ENCODE measurements at places on chromosomes 5 and 9.

- DNase-seq: no peak
These were observed 154.9 kb downstream of the C9orf50 start for GRCh38 chr9:129465834-129466535.

- no peak for DNase-seq
These were observed 29.8 kb downstream of the HMGCR start for GRCh38 chr5:75366787-75367186.

DNA sequence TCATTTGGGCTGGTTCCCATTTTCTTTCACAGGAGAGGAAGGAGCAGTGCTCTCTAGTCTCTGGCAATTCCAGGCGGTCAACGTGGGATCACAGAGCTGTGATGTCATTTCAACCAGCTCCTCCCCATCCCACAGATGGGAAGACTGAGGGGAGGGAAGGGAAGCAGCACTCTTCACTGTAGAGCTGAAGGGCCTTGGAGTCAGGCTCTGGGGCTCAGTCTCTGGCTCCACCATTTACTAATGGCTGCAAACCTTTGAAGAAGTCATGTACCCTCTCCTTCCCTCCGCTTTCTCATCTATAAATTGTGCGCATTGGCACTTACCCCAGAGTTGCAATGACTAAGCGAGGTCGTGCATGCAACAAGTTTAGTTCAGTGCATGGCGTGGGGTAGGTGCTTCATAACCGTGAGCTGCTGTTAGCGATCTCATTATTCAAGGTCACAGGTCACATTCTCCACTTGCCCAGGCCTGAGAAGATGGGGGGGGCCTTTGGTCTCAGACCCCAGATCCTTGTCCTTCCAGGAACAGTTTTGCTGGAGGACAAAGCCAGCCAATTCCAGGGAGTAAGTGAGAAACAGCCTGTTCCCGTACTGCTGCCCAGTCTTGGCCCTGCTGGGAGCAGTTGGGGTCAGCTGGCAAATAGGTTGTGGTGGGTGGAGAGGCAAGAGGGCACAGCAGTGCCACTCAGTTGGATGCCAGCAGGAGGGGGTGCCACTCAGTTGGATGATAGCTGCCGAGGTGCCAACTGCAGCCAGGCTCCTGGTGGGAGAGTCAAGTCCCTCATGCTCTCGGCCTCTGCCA, 136.7 kb downstream of the RGS3 start:
- peak; percentile 72 for DNase-seq

DNA sequence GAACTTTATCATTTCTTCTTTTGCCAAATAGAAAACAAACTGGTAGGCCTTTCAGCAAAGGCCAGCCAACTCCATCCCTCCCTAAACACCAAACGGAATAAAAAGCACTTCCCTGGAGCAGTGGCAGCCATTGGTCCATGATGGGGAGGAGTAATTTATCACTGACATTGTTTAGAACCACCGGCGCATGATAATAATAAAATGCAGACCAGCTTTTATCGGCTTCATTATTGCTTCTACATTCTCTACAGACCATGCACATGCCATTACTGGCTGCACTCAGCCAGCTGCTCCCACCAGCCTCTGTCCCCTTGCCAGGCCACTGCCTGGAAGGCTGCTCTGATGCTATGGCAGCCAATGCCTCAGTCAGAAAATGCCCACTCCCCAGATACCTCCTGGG, 45.9 kb downstream of the ABCA1 start:
- no peak for DNase-seq

- DNase-seq: peak; percentile 24
These were observed 139.1 kb upstream of the ERCC6L2 start for GRCh38 chr9:95736370-95736769.

DNA sequence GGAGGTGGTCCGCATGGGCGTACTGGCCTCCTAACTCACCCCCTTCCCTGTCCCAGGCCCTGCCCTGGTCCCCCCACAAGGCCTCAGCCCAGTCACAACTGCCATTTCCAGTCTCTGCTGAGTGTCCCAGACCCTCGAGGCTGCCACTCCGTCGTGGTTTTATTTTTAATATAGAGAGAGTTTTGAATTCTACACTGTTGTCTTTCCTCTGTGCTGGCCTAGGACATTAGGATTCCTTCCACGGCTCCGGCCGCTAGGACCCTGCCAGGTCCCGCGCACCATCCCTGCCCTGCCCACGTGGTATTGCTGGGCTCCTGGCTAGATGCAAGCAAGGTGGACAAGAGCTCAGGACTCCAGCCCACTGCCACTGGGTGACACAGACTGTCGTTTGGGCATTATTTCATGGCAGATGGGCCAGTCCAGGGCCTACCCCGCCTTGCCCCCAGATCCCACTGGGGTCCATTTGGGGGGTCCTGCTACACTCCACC, 53.3 kb downstream of the SAR1B start:
- DNase-seq: no peak

- no peak for DNase-seq
These were observed 146.9 kb upstream of the FBN2 start for GRCh38 chr5:128684961-128685360.

GRCh38 chr5:68708156-68708841, 385.5 kb upstream of the SLC30A5 start:
- no peak for DNase-seq

- DNase-seq: no peak
These were observed 1.3 kb downstream of the SLC6A3 start for GRCh38 chr5:1443991-1444360.

DNA sequence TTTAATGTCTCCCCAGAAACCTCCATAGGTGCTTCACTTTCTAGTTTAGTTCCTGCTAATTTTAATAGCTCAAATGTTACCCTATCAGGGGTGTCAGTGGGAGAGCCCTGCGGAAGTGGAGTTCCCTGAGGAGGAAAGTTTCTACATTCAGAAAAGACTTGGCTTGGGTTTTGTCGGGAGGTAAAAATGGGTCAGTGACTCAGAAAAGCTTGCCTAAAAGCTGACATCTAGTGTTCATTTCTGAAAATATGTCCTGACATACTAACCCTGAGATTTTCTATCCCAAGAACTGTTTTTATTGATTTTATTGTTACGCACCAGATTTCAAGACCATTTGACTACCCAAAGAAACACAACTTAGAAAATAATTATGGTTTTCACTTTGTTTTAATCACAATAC, 40.9 kb upstream of the GLDC start:
- no peak for DNase-seq

GRCh38 chr9:13665418-13666066, 386.1 kb upstream of the MPDZ start:
- no peak for DNase-seq

GRCh38 chr5:151739395-151739794, 19.0 kb downstream of the ATOX1 start:
- no peak for DNase-seq

GRCh38 chr9:2228132-2228531, 213.0 kb downstream of the SMARCA2 start:
- DNase-seq: no peak

GRCh38 chr5:16459451-16459850, 6.1 kb downstream of the ZNF622 start:
- no peak for DNase-seq

GRCh38 chr5:168818558-168818957, 239.4 kb upstream of the PANK3 start:
- no peak for DNase-seq

DNA sequence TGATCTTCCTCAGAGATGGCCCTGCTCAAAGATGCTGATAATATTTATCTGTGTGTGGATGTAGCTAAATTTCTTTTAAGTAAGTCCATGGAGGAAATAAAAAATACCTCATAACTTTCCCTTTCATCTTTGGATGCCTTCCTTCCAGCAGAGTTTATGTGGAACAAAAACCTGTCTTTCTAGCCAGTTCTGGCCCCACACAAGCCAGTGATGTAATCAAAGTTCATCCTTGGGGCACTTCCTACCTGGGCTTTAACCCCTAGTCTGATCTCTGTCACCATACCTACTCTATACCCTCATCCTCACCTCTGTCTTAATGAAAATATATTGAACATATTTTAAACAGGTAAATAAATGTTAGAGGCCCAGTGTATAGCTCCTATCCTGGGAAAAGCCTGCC, 39.8 kb upstream of the RASGRF2 start:
- DNase-seq: no peak

GRCh38 chr5:160555581-160555970, 133.9 kb downstream of the PTTG1 start:
- no peak for DNase-seq

- DNase-seq: no peak
These were observed 133.6 kb upstream of the MSX2 start for GRCh38 chr5:174590820-174591219.

- DNase-seq: peak; percentile 41
These were observed 628 bp downstream of the SYNPO start for GRCh38 chr5:150641006-150641570.

- DNase-seq: no peak
These were observed 86.2 kb downstream of the GIN1 start for GRCh38 chr5:103033696-103034095.

DNA sequence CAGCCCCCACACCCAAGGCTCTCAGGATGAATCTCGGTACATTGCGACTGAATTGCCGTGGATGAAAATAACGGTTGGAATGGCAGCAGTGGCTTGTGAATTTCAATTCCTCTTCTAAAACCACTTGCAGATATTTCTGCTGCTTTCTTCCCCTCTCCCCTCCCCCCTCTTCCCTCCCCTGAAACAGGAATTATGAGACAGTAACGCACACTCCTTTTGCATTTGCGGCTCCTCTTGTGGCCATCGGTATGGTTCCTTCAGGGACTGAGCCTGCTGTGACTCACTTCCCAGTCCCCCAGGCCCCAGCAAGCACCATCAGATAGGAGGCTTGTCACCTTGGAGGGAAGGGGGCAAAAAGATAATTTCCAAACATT, 9.7 kb downstream of the DCANP1 start:
- no peak for DNase-seq

GRCh38 chr5:18745042-18745987, 1111.1 kb downstream of the TAF11L14 start:
- DNase-seq: no peak

GRCh38 chr5:145245354-145245753, 589.8 kb downstream of the PRELID2 start:
- no peak for DNase-seq

Data from RWPE1 (cell line).